LoVo (cell line): ENCODE measurements at places on chromosomes 2 and 18.

DNA sequence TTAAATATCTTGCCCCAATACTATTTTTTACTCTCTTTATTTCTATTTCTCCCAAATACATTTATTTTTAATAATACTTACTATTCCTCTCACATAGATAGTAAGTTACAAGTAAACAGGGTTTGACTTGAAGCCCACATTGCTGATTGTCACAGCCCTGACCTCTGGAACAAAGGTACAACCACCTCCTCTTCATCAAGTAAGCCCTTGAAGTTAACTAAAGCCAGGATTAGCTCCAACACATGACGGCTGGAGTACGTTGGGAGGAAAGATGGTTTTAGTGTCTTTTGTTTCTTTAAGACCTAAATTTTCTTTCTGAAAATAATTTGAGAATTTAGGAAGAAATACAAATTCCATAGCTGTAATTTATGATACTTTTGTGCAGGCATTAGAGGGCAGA is 949 bp downstream of the MYOM1 start:
- no peak for DNase-seq

DNA sequence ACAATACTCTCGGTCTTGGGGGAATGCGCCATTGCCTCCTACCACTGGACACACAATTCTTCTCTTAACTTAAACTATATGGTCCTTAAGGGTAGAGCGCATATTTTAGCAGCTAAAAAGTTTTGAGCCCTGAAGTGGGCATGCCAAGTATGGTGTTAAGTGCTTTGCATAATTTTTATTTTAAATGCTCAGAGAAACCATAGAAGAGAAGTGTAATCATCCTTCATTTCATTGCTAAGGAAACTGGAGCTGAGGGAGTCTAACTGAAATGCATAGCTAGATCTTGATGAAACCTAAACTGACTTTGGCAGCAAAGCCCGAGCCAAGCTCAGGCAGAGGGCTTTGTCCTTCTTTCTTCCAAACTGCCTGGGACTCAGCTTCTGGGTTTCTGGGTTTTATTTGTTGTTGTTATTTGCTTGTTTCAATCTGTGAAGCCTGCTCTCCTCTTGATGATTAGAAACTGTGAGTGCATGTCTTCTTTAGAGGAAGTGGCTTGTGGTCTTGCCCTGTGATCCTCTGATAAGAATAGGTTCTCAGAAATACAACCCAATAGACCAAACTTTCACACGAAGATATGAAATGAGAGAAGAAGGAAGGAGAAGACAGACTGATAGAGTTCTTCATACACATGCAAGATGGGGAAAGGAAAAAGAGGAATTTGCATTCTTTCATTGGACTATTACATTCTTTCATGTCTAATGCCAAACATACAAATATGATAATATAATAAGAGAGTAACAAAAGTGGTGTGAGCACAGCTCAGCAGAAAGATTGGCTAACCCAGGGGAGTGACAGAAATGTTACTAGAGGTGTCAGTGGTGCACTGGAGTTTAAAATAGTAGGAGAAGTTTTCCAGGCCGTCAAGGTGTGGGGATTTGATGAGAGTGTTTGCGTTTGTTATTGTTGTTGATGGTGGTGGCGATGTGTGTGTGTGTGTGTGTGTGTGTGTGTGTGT is 7.5 kb upstream of the RNF144A start:
- DNase-seq = no peak

- no peak for DNase-seq
Observed at GRCh38 chr2:14804902-14805301, 172.4 kb downstream of the LRATD1 start.

DNA sequence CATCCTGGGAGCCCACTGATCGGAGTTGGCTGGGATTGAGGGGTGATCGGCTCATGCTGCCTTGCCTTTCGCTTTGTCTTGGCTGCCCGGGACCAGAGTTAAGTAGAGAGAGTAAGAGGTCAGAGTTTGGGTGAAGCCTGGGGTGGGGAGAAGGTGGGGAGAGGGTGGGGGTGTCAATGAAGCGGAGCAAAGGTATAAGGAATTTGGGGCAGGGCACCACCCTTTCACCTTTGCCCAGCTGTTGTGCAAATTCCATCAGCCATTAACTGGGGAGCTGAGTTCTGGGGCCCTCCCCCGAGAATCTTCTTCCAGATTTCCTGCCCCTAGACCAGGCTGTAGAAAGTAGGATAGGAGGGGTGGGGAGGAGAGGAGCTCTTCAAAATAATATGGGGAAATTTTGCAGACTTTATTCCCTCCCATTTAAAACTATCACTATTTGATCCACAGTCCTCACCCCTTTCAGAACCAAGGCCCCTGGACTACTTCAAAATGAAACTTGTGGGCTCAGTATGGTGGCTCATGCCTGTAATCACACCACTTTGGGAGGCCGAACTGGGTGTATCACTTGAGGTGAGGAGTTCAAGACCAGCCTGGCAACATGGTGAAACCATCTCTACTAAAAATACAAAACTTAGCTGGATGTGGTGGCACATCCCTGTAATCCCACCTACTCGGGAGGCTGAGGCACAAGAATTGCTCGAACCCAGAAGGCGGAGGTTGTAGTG is at the start of gene SLC23A3:
Gene SLC23A3 (minus strand): TSS at position 100 of the 725 bp plus-strand sequence. CDS start 45 bp downstream, at position 55.
- no peak for DNase-seq

GRCh38 chr2:98346311-98347236 is at the start of gene CNGA3:
Gene CNGA3 (plus strand): TSS chr2:98346456. CDS start chr2:98369976, 23,520 bp downstream.
- no peak for DNase-seq
